ENCODE measurements at places on chromosomes 13 and 19.

DNA sequence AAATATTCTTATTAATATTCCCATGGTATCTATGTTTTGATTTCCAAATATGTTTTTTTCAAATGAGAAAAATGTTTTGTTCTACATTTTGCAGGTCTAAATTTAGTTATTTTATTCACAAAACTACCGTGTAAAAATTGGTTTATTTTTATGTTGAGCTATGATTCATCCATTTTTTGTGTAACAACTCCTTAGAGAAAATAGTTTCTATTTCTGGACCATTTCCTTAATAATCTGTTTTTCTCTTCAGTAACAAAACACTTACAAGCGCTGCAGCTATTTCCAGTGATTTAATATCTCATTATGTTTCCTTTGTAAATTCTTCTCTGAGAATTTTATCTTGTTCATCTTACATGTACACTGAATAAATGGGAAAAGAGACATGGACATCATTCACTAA is 550.7 kb upstream of the SLITRK5 start:
- DNase-seq: no peak

DNA sequence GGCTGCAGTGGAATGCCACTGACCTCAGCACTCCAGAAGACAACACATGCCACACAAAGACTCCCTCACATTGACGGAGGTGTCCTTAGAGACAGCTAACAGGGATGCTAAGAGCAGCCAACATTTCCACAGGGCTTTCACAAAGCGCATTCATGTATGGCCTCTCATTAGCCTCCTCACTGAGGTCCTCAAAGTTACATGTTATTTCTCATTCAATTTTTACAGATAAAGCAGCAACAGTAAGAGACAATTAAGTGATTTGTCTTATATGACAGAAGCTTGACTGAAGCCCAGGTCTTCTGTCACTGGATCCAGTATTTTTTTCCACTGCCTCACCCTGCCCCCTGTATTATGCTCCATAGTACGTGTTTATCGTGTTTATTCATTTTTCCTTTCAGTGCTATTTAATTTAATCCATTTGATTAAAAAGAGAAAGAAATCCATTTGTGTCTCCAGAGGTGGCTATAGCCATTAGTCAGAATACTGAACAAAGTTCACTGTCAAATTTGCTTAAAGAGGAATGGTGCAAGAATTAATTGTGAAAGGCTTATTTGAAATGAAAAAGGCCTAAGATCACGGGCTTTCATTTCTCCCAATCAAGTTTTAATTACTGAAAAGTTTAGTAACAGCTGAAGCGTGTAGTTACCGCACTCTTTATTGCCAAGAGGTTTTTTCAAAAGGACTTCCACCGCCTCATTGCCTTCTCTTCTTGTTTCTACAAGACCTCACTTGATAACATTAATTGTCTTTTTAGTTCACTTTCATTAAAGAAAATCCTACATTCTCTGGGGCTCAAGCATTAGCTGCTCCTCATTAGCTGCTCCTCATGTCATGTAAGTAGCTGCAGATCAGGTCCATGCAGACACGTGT is 115.0 kb downstream of the COG6 start:
- no peak for DNase-seq

- peak; percentile 91 for DNase-seq
These were observed 9.7 kb upstream of the LYPD3 start for GRCh38 chr19:43474986-43475705.

- DNase-seq: no peak
These were observed 112.5 kb upstream of the KL start for GRCh38 chr13:32903720-32904119.

DNA sequence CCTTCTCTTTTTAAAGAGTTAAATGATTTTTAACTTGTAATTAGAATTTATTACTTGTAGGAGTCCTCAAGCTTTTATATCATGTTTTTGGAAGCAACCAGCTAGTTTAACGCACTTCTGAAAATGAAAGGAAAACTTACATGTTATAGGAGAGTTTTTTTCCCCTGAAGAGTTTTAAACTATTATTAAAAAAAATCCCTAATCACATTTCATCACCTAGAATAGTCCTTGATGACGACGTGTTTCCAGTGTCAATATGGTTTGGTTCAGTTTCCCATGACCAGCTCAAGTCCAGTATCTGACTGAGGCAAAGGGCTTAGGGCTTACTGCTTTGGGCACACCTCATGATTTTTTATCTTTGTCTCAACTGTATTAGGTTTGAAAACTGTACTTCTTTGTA is 36.0 kb downstream of the URI1 start:
- no peak for DNase-seq

DNA sequence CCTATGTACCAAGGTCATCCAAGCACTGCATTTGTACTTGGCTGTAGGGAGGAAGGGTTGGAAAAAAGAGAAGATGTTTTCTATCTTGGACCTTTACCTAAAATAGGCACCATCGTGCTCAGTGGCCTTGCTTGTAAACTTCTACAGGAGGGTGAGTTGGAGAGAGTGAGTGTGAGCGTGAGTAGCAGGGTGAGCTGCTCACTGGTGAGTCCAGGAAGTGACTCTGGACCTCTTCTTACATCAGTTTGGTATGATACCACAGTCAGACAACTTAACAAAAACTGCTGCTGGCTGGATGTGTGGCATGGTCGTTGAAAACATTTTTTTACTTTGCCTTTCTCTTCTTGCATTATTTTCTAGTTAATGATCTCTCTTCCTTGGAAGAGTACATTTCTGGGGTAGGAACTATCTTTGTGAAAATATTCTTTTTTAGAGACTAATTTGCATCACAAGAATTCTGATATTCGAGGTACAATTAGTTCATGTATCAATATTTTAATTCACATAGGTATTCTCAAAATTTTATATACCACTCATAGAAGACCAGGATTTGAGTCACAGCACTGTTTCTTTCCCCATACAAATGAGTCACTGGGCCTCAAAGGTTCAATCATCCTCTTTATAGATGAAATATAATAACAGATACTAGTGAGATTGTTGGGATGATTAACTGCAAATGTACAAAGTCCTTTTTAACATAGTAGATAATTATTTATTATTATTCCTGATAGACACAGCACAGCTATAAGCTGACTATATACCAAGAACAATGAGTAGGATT is 651 bp downstream of the SERPINE3 start:
- DNase-seq: no peak

DNA sequence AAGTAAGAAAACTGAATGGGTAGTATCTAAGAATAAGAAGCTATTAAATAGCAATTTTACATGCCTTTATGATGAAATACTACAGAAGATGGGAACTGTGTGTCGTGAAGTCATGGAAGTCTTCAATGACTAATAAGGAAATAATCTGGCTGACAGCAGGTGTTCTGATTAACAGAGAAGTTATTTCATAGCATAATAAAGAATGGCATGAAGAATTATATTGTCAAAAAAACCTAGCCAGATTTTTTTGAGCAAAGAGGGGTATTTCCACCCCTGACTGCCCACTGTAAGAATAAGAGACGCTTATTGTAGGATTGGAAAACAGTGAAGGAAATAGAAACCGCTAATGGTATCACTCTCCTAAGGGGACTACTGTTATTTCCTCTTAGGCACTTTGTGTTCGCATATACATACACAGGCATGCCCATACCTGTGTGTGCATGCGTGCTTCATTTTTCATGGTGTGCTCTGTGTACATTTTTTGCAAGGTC is 318.8 kb downstream of the SHISA2 start:
- peak; percentile 74 for DNase-seq

DNA sequence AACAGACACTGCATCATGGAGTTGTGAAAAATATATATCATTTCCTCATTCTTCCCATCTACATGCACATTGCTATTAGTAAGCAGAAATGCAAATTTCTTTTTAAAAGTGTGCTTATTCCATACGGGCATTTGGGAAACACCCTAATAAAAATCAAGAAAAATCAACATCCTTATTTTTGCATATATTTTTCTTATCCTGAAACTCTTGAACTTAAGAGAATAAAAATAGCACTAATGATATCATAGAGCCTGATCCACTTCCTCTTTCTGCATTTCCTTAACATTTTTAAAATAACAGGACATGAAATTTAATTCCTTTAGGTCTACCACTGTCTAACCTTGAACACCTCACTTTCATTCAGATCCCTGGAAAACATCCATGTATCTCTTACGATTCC is 123.3 kb downstream of the VWA8 start:
- no peak for DNase-seq

DNA sequence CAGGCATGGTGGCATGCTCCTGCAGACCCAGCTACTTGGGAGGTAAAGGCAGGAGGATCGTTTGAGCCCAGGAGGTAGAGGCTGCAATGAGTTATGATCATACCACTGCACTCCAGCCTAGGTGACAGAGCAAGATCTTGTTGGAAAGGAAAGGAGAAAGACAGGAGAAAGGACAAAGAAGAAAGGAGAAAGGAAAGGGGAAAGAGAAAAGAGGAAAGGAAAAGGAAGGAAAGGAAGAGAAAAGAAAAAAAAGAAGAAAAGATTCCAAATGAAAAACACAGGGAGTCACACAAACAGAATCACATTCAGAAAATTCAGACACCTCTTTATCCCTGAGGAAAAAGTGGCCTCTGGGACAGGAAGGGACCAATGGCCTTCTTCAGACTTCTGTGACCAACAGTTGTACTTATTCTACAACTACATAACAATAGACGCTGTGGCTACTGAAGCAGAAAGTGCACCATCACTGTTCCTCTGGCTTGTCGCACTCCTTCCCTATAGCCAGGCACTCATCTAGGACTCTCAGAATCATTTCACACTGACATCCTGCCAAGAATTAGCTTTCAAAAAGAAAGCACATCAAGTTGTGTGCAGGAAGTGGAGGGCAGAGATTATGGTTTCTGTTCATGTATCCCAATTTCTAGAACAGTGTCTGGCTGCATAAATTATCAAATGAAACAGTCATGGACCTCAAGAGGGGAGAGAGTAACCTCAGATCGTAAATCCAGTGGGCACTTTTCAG is 5.9 kb downstream of the MTMR6 start:
- DNase-seq: no peak

- DNase-seq: peak; percentile 20
These were observed 54.5 kb downstream of the GPR180 start for GRCh38 chr13:94656176-94656575.

Data from EL (cell line).